ENCODE measurements at places on chromosomes 4 and X.
A peak's percentile ranks its signal among the peaks of the same experiment; 100 is the strongest.

- no peak for DNase-seq
Measured at GRCh38 chr4:147799986-147800555, 68.2 kb downstream of the ARHGAP10 start.

- no peak for DNase-seq
Measured at GRCh38 chr4:122163767-122164166, 11.6 kb downstream of the BLTP1 start.

- peak; percentile 71 for DNase-seq
Measured at GRCh38 chrX:102899940-102900916, 36.8 kb upstream of the RAB40AL start.

GRCh38 chrX:31258166-31258565, 186.3 kb upstream of the FTHL17 start:
- DNase-seq, result no peak

DNA sequence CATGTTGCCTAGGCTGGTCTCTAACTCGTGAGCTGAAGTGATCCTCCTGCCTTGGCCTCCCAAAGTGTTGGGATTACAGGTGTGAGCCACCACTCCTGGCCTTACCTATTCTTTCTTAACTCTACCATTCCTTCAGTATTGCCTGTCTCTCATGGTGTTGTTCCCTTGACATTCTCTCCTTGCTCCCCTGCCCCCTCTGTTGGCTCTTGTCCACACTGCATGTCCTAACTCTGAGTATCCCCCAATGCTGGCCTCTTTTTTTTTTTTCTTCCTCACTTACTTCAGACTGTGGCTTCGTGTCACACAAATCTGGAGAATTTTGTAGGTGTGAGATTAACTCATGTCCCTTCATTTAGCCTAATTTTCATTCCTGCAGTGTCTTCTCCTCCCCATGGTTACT, 22.9 kb upstream of the FRMPD4 start:
- peak; percentile 9 for DNase-seq

GRCh38 chr4:138734746-138735145, 280.8 kb upstream of the NOCT start:
- DNase-seq, result no peak

- DNase-seq, result peak; percentile 6
Measured at GRCh38 chr4:55444827-55445226, 49.1 kb downstream of the TMEM165 start.

DNA sequence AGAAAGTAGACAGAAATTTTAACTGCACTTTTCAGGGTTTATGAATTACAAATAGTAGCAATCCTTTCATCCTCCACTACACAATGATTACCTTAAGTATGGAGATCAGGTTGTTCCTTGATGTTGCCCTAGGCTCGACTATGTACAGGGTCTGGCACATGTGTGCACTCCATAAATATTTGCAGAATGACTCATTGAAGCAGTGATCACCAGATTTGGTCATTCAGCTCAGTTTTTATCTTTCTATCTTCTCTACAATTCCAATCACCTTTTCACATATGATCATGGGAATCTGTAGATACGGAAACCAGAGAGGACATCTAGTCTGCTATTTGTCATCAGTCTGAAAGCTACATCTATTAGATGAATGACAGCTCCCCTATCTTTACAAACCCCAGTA, 171.7 kb upstream of the HCCS start:
- DNase-seq, result no peak

GRCh38 chr4:94798808-94799207, 41.1 kb downstream of the BMPR1B start:
- DNase-seq, result no peak

- no peak for DNase-seq
Measured at GRCh38 chr4:137467537-137467936, 64.8 kb downstream of the PCDH18 start.

- no peak for DNase-seq
Measured at GRCh38 chrX:103442536-103442901, 66.2 kb downstream of the BEX3 start.

DNA sequence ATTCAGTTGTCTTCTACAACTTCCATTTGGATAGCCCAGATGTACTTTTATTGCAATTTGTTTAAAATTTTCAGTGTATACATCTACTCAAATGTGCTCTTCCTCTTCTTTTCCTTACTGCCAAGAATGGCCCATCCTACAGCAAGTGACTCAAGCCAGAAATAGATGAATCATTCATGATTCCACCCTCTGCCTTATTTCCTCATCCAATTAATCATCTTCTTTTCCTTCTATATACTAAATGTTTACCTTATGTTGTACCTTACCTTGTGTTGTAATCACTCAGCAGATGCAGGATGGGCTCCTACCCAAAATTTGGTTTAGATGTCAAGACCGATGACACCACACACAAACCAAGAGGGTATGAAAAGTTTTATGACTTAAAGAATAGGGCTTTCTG, 437.8 kb downstream of the GRXCR1 start:
- no peak for DNase-seq

DNA sequence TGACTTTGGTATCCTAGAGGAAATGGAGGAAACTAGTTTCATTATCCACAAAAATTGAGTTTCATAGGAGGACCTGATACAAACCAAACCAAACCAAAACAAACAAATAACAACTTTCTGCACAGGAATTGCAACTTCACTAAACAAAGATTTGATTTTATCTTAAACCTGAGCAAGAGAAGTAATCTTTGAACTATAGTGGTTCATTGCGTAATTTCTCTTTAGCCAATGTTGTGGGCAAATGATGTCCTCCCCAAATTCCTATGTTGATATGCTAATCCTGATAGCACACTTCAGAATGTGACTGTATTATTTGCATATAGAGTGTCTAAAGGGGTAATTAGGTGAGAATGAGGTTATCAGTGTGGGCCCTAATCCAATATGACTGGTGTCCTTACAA, 102.4 kb downstream of the CAMK2D start:
- no peak for DNase-seq

DNA sequence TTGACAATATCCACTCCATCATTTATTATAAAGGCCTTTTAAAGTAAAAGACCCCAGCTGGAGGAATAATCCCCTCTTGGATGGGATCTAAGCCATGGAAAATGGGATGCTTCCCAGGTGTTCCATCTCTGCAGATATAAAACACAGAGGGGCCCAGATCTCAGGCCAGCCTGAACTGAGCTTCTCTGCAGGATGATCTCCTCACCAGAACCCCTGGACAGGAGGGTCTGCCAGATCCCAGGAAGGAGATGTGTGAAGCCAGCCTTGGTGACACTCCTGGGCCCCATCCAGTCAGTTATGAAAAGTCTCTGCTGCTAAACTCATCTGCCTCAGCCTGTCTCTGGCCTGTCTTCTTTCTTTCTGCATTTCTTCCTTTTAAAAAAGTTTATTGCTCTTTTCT, 56.7 kb downstream of the HTRA3 start:
- no peak for DNase-seq

GRCh38 chr4:123671636-123672404, 275.2 kb downstream of the SPRY1 start:
- DNase-seq, result no peak
